Kidney glomerular epithelial cell (primary cell): ENCODE measurements at places on chromosomes 3 and 15.
A peak's percentile ranks its signal among the peaks of the same experiment; 100 is the strongest.

DNA sequence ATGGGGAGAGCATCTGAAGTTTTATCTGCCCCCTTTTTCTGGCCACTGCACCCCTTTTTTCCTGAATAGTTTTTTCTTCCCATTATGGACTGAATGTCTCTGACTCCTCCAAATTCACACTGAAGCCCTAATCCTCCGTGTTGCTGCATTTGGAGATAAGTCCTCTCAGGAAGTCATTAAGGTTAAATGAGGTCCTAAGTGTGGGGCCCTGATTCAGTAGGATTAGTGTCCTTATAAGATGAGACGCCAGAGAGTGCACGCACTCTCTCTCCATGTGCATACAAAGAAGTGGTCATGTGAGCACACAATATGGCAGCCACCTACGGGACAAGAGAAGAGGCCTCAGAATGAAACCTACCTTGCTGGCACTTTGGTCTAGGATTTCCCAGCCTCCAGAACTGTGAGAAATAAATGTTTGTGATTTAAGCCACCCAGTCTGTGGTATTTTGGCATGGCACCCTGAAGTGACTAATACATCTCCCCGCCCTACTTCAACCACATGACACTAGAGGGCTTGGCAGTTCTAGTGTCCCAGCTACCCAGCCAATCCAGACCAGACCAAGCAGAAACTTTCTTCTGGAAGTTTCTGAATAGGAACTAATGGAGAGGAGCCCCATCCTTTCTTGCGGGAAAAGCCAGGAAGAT is 191.3 kb downstream of the PDE8A start:
- no peak for DNase-seq

DNA sequence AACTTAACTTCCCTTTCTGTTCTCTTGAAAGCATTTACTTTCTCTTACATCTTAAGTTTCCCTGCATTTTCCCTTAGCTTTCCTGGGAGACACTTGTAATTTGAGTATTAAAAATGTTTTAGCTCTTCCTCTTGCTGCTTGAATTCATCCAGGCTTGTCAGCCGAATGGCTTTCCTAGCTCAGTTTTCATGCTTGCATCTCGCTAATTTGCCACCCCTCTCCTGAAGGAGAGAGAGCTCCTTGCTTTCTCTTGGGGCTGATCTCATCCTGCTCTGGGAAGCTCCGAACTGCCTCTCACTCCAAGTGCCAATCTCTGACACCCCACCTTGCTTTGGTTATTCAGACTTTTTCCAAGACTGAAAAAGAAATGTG is 374.6 kb upstream of the TBL1XR1 start:
- no peak for DNase-seq

DNA sequence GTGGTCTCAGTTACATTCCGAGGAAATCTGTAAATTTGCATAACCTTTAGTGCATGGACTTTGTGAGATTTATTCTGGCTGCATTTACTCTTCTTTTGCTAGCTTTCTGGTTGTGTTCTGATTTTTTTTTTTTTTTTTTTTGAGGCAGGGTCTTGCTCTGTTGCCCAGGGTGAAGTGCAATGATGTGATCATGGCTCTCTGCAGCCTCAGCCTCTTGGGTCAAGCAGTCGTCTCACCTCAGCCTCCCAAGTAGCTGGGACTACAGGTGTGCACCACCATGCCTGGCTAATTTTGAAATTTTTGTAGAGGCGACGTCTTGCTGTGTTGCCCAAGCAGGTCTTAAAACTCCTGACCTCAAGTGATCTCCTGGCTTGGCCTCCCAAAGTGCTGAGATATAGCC is 12.6 kb downstream of the RAB5A start:
- no peak for DNase-seq

DNA sequence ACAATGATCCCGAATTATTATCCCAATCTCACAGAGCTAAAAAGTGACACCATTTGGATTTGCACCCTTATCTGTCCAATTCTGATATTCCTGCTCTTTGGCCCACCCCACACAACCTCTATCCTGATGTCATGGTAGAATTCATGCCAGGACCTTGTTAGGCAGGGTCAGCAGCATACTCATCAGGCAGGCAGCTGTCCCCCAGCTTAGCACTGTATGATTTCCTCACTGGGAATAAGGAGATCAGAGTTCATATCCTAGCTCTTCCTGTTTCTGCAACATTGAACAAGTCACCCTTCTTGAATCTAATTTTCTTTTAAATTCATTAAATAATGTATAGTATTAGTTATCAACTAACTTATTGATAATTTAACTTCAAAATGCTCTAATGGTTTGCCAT is 12.0 kb upstream of the C3orf80 start:
- DNase-seq: no peak

DNA sequence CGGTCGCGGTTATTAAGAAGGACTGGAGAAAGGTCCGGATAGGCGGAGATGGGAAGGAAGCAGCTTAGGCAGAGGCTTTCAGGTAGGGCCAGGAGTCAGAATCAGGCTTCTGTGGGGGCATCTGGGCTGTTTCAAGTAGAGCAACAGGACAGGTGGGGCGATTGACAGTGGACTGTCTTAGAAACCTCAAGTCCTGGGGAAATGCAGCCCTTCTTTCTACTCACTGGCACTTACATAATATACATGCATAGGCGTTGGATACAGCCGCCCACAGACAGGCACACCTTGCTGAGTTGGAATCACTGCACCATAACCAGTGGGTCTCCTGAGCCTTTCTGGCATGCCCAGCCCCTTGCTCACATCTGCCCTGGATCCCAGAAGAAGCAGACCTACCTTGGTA is 730 bp downstream of the MYD88 start:
- DNase-seq: peak; percentile 40

- DNase-seq: no peak
These were observed 249.3 kb upstream of the TGFBR2 start for GRCh38 chr3:30356866-30357753.

- no peak for DNase-seq
These were observed 28.8 kb downstream of the PPM1L start for GRCh38 chr3:160784853-160785252.

- no peak for DNase-seq
These were observed 103.7 kb downstream of the AQP9 start for GRCh38 chr15:58241872-58242271.

DNA sequence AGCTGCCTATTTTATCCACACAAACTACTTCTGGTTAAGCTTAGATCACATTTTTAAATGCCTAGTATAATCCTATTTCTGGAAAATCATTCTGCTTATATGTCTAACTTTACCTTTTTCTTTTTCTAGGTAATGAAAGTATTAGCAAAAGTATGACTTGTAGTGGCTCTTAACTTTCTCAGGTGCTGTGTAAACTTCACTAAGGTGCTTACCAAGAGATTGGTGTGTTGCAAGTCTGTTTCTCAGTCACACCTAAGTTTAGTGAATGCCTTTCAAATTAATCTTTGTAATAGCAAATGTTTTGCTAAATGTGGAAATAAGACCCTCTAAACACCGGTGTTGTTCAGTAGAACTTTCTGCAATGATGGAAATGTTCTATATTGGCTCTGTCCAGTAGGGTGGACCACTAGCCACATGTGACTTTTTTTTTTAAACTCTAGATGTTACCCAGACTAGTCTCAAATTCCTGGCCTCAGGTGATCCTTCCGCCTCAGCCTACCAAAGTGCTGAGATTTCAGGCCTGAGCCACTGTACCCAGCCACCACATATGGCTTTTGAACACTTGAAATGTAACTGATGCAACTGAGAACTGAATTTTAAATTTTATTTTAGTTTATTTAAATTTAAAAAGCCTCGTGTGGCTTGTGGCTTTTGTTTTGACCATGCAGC is 22.0 kb downstream of the ARL13B start:
- DNase-seq: no peak

DNA sequence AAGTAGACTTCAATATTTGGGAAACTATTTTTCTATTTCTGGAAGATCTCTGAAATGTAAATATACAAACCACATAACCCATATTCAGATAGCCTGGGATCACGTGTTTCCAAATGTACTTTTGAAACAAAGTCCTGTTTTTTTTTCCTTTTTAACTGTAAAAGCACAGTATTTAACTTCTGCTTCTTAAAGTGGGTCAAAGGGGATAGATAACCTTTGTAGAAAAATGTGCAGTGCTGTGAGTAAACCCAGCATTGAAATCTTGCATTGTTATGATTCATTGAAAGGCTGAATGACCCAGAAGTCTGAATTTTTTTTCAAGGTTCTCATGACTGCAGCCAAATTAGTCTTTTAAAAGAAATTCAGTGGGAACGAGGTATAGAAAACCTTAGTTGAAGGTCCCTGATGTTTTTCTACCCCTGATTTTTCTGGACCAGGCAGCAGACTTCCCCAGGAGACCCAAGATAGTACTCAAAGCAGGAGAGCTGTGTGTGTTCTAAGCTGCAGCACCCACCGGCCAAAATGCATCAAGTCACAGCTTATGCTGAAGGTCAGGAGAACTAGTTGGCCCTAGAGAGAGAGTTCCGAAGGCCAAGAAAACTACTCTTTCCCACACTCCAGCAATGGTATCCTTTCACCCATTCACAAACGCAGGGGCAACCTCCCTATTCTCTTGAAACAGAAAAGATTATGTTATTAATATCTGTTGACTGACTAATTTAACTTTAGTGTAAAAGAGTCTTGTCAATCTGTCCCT is 43.6 kb upstream of the APH1B start:
- peak; percentile 35 for DNase-seq

DNA sequence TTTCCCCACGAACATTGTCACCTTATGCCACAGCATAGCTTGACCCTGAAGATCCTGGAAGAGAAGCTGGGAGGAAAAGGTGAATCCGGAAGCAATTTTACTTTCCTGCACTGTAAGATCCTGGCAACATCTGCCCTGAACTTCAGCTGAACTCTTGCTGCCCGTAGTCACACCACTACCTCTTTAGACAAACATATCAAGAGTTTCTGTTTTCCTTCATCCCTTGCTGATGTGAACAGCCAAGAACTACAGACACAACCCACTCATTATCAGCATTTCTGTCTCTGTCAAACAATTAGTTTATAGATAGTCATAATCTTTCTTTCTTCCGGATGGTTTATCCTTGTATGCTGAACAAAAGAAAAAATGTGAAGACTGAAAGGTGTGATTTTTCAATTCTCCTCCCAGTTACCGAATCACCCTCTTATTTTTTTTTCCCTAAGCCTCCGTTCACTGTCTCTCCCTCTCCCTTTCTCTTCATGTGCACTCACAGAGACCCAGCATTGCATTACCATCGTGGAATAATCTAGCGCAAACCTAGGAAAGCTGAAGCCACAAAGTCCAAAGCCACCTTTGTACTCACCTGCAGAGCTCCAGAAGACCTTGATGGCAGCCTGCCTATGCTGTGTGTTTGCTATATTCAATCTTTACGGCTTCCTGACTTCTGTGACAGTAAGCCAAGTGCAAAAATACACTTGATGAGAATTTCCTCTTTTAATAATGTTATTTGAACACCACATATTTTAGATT is 229.2 kb downstream of the CDIN1 start:
- DNase-seq: no peak

- no peak for DNase-seq
These were observed 68.0 kb downstream of the FNDC3B start for GRCh38 chr3:172107403-172107802.

DNA sequence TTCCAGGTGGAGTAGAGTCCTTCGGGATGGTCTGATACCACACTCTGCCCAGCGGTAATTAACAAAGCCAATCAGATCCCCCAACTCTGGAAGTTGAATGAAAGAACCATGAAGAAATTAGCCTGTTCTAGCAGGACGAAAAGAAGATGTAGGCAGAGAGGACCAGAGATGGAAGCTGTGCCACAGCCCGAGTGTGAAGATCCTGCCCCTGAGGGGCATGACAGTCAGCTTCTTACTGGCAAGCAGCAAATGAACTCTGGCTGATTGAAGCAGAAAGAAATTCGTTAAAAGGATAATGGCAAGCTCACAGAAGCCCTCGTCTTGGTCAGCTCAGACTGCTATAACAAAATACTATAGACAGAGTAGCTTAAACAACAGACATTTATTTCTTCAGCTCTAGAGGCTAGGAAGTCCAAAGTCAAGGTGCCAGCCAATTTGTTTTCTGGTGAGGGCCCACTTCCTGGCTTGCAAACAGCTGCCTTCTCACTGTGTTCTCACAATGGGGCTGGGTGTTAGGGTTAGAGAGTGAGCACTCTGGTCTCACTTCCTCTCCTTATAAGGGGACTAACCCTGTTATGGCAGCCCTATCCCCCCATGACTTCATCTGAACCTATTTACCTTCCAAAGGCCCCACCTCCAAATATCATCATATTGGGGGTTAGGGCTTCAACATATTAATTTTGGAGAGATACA is 307.1 kb downstream of the VPS13C start:
- no peak for DNase-seq

DNA sequence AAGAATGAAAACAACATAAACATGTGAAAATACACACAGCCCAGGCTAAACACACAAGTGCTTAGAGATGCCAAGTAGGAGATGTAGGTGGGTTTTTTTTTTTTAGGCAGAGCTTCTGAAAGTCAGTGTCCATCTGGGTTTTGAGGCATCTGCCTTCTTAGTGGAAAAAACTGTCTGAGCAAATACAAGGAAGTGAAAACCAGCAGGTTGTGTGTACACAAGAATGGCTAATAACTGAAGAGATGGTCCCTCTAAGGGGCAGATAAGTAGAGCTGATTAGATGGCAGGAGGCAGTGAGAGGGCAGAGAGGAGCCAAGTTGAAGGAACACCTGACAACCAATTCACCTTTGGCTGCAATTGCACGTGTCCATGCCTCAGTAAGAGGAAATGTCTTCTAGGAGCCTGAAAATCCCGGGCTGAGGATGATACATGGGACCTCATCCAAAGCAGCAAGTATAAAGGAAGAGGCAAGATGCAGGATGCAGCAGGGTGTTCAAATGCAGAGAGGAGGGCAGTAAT is 34.9 kb downstream of the CYP19A1 start:
- no peak for DNase-seq

DNA sequence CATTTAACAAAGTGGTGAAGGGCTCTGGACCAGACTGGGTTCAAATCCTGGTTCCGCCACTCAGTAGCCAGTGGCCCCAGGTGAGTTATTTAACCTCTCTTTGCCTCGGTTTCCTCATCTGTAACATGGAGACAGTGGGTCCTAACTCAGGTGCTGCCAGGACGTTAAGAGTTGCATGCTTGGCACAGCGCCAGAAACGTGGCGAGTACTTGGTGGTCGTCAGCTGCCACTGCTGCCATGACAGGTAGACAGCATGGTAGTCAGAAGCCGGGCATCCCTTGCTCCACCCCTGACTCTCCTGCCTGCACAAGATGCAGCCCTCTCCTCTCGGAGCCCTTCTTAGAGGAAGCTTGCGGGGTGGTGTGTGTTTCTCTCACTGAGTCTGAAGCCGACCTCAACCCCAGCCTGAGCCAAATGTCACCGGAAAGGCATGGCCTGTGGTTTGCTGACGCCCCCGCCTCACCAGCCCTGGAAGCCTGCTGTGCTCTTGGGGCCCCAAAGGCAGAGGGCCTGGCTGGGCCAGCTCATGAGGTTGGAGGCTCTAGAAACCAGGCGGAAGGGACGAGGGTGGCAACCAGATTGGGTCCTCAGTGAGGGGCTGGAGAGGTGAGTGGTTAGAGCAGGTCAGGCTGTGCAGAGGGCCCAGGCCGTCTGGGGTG is 160.8 kb upstream of the TLE3 start:
- no peak for DNase-seq

- no peak for DNase-seq
These were observed 15.3 kb downstream of the HESX1 start for GRCh38 chr3:57184526-57184925.

DNA sequence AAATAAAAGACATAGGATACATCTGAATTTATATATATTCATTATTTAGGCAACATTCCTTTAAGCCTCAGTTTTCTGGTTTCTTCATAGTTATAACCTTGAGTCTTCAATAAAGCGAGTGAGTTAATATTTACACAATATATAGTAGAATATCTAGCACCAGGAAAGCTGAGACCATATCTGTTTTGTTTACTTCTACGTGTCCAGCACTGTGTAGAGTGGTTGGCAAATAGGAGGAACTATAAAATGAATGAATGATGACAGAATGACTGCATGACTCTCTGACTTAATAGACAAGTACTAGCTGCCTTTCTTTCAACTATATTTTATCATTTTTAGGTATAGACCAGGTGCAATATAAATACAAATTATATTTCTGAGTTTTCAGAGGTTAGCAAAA is 197.8 kb upstream of the RBMS3 start:
- DNase-seq: no peak
